Stimulated activated CD8-positive, alpha-beta memory T cell treated with anti-CD3 and anti-CD28 coated beads, Interleukin-15, amount 100 ng/mL, for 4 hours (primary cell): ENCODE measurements at places on chromosomes 5 and 9.

GRCh38 chr9:127578952-127579853, 32.9 kb upstream of the STXBP1 start:
- DNase-seq: peak; percentile 68

DNA sequence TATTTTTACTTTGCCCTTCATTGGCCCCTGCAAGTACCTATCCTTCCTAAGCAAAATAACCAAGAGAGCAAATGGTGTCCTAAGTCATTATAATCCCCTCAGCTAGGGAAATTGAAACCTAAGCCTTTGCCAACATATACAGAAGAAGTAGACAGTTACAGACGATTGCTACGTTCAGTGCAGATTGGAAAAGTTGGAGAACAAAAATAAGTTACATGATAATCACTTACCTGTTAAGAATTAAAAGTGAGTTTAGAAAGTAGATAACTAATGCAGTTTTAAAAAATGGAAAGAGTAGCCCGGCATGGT, 244.8 kb downstream of the MPDZ start:
- DNase-seq: no peak

GRCh38 chr9:109922617-109923470, 142.8 kb downstream of the PALM2AKAP2 start:
- no peak for DNase-seq

DNA sequence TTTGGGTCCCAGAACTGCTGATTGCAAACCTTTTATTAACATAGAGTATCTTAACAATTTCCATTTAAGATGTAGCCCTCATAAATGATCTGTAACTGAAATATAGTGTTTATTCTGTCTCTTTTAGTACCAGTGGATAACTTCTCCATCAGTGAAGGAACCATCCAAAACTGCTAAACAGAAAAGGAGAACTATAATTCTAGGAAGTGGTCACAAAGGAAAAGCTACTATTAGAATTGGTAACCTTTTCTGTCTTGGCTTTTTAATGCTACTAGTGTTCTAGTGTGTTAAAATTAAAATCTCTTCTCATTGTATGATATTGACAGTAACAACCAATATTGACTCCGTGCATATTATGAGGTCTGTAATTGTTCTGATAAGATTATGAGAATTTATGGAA, 12.8 kb downstream of the CEP78 start:
- DNase-seq: no peak

DNA sequence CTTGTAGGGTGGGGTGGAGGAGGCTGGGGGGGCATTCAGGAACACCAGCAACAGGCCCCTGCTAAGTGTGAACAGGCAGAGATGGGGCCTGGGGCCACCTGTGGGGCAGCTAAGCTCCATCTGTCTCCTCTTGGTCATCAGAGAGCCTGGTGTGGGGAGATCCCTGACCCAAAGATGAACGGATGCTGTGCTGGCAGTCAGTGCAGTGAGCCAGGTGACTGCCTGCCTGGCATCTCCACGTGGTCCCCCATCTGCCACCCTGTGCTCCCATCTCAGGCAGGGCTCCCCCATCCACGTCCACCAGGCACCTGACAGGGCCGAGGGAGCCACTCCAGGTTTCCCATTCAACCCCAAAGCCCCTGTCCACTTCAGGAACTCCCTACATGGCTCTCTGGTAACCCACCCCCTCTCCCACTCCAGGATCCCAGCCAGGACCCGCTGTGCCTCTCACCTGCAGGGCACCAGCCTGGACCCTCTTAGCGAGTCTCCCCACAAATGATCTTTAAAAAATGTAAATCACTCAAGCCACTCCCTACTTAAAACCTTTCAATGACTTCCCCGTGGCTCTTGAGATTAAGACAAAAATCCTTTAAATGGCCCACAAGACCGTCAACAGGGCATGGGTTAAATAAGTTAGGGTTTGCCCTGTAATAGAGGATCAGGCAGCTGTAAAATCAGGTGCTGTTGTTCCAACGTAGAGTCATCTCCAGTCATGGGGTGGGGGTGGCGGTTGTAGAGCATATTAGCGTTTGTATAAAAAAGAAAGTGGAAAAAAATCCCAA, 60.8 kb downstream of the LMX1B start:
- no peak for DNase-seq

DNA sequence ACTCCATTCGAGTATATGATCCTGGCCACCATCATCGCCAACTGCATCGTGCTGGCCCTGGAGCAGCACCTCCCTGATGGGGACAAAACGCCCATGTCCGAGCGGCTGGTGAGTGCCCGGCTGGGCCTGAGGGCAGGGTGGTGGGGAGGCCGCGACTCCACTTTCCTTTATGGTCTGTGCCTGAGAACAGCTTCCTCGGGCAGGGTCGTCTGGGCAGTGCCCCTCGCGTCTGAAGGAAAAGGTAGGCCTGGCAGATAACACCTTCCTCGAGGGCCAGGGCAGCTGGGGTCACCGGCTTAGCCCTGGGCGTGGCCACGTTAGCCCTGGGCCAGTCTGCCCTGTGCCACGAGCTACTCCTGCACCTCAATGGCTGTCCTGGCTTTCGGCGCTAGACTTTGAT, 1.5 kb downstream of the CACNA1B start:
- DNase-seq: no peak

DNA sequence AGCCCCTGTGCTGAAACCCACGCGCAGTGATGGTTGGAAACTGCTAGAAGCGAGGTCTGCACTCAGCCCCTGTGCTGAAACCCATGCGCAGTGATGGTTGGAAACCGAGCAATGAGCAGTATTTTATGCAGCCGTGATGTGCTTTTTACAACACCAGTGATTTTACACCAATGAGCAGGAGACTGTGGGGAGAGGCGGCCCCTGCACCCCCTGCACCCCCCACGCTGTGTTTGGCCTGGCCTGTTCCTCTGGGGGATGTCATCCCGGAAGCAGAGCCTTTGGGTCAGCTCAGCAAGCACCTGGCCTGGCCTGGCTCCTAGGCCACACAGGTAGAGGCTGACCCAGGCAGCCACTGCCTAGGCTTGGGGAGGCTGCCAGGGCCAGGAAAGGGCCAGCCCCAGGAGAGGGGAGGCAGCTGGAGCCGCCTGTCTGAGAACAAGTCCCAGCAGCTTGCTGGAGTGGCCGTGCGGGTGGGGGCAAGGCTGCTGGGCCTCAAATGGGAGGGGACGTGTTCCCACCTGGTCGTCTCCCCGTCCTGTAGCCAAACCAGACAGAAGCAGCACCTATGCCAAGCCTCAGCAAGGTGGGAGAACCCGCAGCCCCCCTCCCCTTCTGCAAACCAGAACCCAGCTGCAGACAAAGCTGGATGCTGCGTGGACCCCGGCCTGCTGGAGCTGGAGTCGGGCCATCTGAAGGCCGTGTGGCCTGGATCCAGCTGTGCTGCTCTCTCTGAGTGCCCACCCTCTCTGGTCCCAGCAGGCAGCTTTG, 46.8 kb downstream of the DBH start:
- no peak for DNase-seq

- DNase-seq: no peak
These were observed 53.8 kb downstream of the CDC14B start for GRCh38 chr9:96565671-96566497.

GRCh38 chr5:38645508-38645907, 89.1 kb upstream of the LIFR start:
- no peak for DNase-seq

DNA sequence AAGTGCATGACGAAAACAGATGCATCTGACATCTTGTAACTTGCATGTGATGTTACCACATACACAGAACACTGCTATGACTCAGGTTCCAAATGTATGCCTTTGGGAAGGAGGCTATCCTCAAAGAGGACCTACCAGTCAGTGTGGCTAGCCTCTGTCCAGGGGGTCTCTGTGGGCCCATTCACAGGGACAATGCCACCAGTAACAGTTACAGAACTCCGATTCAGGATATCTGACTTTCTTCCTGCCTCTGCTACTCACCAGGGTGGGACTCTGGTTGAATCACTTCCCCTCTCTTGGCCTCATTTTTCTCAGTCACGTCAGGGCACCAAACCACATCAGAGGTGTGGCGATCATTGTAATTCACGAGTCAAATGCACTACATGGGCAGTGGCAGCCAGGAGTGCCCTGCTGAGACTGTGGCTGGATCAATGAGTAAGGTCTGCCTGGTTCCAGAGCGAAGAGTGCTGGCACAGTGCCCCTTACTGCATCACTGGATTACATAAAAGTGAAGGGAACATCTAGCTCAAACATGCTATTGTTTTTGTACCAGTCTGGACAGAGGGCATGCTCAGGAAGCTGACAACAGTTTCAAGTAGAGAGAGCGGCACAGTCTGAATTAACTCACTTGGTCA, 13.2 kb downstream of the ATOX1 start:
- no peak for DNase-seq

GRCh38 chr5:16489322-16489791, 23.8 kb upstream of the ZNF622 start:
- DNase-seq: no peak

- DNase-seq: no peak
These were observed 509.2 kb downstream of the CETN3 start for GRCh38 chr5:89900346-89900745.

DNA sequence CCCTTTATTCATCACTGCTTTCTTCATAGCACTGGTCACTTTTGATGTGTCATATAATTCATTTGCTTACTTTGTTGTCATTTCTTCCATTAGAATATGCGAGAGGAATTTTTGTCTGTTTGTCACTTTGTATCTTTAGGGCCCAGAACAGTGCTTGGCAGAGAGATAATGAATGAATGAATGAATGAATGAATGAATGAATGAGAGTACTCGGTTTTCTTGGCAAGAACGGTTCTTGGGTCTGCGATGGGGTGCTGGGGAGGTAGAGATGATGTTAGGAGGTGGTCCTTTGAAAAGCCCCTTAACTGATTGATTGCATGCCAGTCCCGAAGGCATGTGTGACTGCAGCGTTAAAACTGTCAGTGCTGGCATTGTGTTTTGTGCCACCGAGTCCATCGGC, 52.4 kb upstream of the LRRTM2 start:
- DNase-seq: no peak

DNA sequence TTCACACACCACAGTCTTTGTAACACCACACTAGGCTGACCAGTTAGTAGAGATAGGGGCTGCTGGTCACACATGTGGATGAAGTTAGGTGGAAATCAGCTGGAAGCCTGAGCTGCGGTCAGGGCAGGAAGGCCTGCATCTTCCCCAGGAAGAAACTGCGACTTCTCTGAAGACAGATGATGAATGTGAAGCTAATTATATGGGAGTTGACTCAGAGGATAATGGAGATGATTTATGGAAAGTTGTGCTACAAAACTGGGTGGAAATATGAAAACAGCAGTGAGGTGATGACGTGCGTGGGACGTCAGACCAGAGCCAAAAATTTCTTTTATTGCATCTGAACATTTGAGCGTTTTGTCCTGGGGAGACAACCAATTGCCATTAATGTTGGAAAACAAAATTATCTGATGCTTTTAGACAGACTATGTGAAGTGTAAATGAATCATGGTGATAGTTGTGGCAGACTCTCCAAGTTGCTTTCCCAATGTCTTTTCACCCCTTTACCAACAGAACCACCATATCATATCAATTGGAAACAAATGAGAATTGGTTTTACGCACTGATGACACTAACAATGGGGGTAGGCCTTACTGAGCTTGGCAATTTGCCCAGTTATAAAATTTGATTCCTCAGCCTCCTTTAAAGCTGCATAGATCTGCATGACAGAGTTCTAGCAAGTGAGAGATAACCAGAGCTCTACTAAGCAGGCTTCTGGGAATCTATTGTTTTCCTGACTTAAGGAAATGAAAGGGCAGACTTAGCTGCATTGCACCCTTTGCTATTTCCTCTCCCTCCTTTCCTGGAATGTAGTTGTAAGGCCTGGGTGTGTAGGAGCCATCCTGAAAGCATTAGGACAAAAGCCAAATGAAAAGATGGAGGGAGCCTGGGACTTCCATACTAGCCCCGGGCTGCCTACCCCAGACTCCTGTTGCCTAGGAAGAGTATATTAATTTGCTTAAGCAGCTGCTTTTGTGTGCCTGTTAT, 84.0 kb downstream of the RAB3C start:
- DNase-seq: no peak

- DNase-seq: no peak
These were observed 102.8 kb downstream of the KCTD16 start for GRCh38 chr5:144273232-144274027.

- DNase-seq: no peak
These were observed 41.5 kb downstream of the SH3PXD2B start for GRCh38 chr5:172412724-172413286.

DNA sequence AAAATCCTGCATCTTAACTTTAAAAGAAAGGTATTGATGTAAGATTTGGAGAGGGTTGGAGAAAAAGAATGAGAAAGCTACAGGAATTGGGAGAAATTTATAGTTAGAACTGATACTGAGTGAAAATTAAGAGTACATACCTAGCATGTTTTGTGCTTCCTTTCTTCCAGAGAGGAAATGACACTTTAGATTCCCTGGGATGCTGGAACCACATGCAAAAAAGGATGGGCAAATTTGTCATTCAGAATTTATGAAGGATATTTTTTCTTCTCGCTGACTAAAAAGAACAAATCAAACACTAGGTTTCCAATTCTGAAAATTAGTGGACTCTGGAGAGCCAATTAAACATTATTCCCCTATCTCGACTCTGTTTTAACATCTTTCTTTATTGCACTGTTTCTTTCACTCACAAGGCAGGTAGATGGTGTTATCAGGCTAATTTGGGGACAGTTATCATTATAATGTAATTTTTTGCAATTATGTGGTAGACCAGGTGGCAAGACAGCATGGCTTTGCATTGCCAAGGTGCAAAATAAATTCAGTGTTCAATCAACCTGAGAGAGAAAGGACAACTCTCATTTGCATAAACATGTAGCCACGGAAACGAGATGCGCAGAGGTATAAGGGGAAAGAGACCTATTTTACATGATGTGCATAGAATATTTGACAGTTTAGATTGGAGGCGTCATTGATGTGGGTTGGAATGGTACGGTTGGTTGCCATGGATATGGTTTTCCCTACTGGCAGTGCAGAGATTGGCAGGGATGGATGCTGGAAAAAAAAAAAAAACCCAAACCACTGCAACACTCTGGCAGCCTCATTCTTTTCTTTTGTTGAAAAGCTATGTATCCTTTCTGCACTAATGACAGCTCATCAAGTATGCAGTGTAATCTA, 320.4 kb upstream of the CCNH start:
- DNase-seq: no peak

DNA sequence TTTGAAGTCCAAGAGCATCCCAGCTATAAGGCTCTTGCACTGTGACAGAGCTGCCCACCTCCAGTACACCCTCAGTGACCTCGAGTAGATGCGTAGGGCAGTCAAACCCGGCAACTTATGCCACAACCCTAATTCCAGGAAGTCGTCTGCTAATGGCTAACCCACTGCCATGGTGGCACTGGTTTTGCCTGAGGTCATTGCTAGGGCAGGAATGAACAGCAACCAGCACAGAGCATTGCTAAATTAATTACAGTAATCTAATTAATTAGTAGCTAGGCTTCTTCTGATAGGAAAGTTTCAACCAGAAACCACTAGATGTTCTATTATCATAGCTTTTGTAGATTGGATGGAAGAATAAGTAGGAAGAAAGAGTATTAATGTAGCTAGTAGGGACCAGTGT, 122.8 kb downstream of the DPYSL3 start:
- no peak for DNase-seq

GRCh38 chr9:16512281-16512680, 358.2 kb downstream of the BNC2 start:
- no peak for DNase-seq

- DNase-seq: no peak
These were observed 198.5 kb upstream of the PTGER4 start for GRCh38 chr5:40481241-40481640.

- DNase-seq: no peak
These were observed 92.9 kb downstream of the TNC start for GRCh38 chr9:115024925-115025535.
